ENCODE measurements at places on chromosomes 13 and 19. TPM values are rescaled to one million over a fixed set of nuclear protein-coding genes. Genes with fewer than 3 reads are reported as not detected.

The AP2A1 gene
- total RNA-seq: 57.0 TPM

The FAM216B gene
- total RNA-seq: not detected

The ZNF610 gene
- not detected for total RNA-seq

The AMER2 gene
- total RNA-seq: not detected

The RCBTB2 gene
- total RNA-seq: 1.6 TPM

The SHD gene
- not detected for total RNA-seq

The CYP4F2 gene
- 0.07 TPM for total RNA-seq

The CLDN10 gene
- 0.26 TPM for total RNA-seq

The BEST2 gene
- 1.8 TPM for total RNA-seq

The CGB8 gene
- total RNA-seq: 2.6 TPM

The OR4F17 gene
- total RNA-seq: not detected

The CFD gene
- 27.5 TPM for total RNA-seq

The IGFL3 gene
- 0.40 TPM for total RNA-seq
